ENCODE measurements at places on chromosomes 1 and 21. TPM values are rescaled to one million over a fixed set of nuclear protein-coding genes. Genes with fewer than 3 reads are reported as not detected.
A peak's percentile ranks its signal among the peaks of the same experiment; 100 is the strongest.

GRCh38 chr1:208071435-208072031 is 160.6 kb upstream of the CD34 start:
- H3K4me3 ChIP-seq, result no peak overlapping the region
- no peak overlapping the region for H3K27ac ChIP-seq
- H3K4me1 ChIP-seq, result no peaks in the 10 kb centered on the region
- no peaks in the 10 kb centered on the region for H3K27me3 ChIP-seq

- H3K36me3 ChIP-seq, result no peaks in the 10 kb centered on the region
- no peak overlapping the region for H3K27ac ChIP-seq
- DNase-seq, result no peak
- no peaks in the 10 kb centered on the region for H3K27me3 ChIP-seq
- H3K4me1 ChIP-seq, result no peaks in the 10 kb centered on the region
- no peak overlapping the region for H3K4me3 ChIP-seq
These were observed 46.2 kb downstream of the L1TD1 start for GRCh38 chr1:62240651-62241370.

DNA sequence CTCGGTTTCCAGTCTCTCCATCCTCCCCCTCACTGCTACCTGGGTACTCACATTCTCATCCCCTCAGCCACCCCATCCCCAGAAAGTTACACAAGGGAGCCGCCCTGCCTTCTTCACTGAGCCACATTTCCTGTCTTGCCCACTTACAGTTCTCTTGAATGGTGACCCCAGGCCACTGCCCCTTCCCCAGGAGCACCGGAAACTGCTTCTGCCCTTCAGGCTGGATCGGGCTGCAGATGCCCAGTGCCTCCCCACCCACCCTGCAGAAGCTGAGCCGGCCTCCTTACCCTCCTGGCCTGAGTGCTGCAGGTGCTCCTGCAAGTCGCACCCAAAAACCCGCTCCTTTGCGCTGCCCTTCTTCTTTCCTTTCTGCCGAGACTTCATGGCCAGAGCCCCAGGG is 450 bp downstream of the ARHGAP30 start:
- H3K4me1 ChIP-seq, result no peaks in the 10 kb centered on the region
- H3K27ac ChIP-seq, result peak overlapping the region; percentile 84
- DNase-seq, result no peak
- peak overlapping the region; percentile 54 for H3K4me3 ChIP-seq
- no peaks in the 10 kb centered on the region for H3K36me3 ChIP-seq
- no peaks in the 10 kb centered on the region for H3K27me3 ChIP-seq

DNA sequence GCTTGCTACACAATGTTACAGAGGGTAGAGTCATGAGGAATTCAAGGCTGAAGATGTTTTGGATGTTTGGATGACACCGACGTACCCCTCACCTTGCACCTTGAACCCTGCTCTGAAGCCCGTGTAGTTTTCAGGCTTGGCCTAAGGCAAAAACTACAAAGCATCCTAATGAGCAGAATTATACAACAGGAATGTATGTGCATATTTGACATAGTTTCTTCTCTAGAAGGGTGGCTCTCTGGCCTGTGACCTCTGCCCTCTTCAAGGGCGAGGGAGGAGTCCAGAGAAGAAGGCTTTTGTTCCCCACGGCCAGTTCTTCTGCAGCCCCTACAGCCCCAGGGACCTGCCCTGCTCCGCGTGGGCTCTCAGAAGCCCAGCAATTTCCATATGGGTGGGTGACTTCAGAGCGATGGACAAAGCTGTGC is 43.3 kb downstream of the L1TD1 start:
- H3K36me3 ChIP-seq, result no peaks in the 10 kb centered on the region
- no peaks in the 10 kb centered on the region for H3K27me3 ChIP-seq
- no peaks in the 10 kb centered on the region for H3K4me1 ChIP-seq
- DNase-seq, result no peak

Gene CAMTA1
- 63.4 TPM for total RNA-seq
